ENCODE measurements at places on chromosomes 5 and 9.

DNA sequence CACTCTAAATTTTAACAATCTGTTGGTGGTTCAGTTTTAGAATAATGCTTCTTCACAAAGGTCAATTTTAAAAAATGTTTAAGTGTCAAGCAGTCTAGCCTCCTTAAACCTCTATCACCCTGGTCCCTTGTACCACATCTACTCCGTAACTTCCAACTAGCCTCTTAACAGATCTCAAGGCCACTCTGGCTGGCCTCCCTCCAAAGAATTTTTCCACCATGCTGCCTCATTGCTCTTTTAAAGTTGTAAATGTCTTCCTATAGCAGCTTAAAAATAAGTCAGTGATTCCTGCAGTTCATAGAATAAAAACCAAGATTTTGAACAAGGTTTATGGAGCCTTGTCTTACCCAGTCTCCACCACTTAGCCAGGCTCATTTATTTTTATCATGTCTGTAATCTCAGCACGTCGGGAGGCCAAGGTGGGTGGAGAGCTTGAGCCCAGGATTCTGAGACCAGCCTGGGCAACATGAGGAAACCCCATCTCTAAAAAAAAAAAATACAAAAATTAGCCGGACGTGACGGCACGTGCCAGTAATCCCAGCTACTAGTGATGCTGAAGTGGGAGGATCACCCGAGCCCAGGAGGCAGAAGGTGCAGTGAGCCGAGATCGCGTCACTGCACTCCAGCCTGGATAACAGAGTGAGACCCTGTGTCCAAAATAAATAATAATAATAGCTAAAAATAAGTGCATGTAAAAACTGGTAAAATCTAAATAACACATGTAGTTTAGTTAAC lies 924.9 kb upstream of the DMAC1 start:
- no peak for DNase-seq

GRCh38 chr5:151672516-151672915 lies 14.2 kb downstream of the SPARC start:
- no peak for DNase-seq

DNA sequence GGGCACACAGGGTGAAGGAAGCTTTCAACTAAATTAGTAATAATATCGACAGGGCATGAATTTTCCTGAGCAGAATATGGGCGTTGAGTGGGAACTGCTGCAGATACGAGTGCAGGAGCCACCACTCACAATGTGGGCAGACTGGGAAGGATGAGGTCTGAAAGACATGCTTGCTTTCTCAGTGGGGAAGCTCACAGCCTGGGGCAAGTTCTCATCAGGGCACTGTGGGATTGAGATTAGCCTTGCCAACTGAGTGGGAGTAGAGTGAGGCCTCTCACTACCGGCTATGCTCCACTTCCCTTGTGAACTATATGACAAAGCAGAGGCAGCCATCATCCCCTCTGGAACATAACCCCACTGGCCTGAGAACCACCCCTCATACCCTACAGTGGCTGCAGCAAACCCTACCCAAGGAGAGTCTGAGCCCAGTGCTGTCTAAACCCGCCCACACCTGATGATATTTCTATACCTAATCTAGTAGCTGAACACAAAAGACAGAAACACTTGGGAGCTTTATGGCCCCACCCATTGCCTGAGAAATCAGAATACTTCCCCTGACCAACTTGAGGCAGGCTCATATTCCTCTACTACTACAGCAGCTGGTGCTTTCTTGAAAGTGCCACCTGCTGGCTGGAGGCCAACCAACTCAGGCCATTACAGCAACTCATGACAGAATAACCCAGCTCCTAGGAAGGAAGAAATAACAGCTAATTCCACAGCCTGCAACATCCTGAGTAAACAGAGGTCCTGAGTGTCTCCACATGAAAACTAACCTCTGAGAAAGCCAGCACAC lies 173.7 kb upstream of the SPEF2 start:
- DNase-seq, result no peak

DNA sequence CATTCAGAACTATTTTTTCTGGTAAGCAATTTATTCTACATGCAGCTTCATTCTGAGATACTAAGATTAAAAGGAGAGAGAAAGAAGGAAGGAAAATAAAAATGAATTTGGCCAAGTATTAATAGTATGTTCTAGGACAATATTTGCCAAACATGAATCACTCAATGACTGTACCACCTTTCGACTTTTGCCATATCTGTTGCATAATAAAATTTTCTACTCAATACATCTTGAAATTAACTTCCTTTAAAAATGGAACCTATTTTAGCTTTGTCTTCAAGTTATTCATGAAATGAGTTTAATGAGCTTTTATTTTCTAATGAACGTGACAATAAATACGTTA lies 111.8 kb downstream of the MARCHF3 start:
- DNase-seq, result no peak

DNA sequence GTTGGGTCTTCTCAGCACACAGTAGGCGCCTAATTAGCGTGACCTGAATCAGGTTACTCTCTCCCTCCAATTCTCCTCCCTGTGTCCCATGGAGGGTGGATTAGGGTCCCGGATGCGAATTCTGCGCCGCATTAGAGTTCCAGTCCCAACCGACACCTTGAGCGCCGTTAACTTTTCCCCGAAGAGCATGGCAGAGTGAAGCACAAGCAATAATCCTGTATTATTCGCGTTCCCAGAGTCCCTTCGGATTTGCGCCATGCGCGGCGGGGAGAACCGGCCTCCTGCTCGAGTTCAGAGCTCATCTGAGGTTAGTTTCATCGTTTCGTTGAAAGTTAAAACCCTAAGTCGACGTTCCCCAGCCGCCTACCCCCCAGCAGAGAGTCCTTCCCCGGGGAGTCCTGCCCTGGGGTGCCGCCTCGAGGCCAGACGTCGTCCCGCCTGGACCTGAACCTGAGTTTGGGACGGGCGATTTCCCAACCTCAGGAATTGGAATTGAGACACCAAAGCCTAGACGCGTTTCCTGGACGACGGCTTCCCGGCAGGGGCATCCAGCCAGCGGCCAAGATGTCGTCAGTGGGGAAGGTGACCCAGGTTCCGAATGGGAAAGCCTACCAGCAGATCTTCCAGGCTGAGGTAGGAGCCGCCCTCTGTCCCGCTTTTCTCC lies at the start of gene CCDC180:
Gene CCDC180, plus strand, starts transcription at position 160 of the 664 bp plus-strand sequence. Its CDS starts 405 bp downstream, at position 565.
- no peak for DNase-seq

DNA sequence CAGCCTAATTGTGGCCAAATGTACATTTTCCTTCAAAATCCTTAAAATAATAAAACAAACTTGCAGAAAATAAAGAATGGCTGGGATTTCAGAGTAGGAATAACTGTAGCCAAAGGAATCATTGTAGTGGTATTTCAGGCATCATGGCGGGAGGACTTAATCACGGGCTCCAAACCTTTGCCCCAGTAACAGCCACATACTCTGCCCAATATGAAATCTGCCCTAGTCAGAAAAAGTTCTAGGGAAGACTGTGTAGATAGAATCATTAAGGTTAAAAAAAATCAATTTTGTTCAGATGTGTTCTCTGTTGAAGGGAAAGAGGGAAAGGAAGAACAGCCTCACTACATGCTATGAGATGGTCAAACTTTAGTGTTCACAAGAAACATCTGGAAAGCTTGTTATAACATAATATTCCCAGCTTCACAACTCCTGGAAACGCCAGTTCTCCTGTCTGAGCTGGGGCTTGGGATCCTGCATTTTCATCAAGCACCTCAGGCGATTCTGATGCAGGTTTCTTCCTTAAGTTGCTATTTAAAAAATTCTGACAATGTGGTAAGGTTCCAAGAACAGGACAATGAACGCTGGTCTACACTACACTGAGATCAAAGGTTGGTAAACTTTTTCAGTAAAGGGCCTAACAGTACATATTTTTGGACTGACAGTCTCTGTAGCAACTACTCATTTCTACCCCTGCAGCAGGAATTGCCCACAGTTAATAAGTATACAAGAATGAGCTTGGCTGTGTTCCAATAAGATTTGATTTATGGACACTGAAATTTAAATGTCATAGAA lies 87.9 kb downstream of the CEMIP2 start:
- DNase-seq, result no peak

DNA sequence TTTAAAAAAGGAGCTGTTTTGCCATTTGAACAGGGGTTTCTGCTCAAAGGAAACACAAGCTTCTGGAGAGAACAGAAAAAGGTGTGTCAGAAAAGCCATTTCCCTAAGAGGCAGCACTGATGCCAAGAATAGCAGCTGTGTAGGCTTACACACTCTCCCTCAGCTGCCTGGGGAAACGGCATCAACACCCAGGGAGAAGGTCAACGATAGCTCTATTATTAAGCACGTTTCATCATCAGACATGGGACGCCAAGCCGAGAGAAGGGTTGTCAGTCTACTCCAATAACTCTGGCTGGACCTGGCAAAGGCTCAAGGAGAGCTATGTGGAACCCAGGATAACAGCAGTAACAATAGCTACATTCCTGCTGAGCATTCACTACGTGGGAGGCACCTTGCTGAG lies 314.2 kb downstream of the CDK5RAP2 start:
- no peak for DNase-seq

GRCh38 chr9:77968506-77968905 lies 63.1 kb downstream of the GNAQ start:
- no peak for DNase-seq

DNA sequence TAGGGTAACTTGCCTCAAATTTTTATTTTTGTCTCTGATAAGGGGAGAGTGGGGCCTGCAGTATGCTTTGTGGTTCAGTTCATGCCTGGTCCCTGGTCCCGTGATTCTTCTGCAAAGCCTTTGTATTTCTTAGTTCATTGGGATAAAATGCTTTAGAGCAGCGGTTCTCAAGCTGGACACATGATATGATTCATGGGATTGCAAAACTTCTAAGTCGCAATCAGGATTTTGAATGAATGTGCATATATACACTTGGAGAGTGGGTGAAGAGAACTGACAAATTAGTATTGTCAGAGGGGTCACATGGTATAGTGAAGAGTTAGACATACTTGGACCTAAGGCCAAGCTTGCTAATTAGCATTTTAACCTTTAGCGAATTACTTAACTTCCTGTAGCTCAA lies 265.4 kb upstream of the KLF9 start:
- no peak for DNase-seq

GRCh38 chr5:77744116-77744515 lies 32.0 kb downstream of the TBCA start:
- no peak for DNase-seq

- no peak for DNase-seq
These were observed 642.3 kb downstream of the ACTL7B start for GRCh38 chr9:108213511-108213910.

- no peak for DNase-seq
These were observed 129.9 kb downstream of the BOD1 start for GRCh38 chr5:173486355-173487225.

- DNase-seq, result no peak
These were observed 607 bp upstream of the HNRNPAB start for GRCh38 chr5:178203670-178204181.

GRCh38 chr5:171418982-171419687 lies at the start of gene FGF18:
Gene FGF18, plus strand, starts transcription at chr5:171419647. Its CDS starts 553 bp downstream, at chr5:171420200.
- DNase-seq, result peak; percentile 11

DNA sequence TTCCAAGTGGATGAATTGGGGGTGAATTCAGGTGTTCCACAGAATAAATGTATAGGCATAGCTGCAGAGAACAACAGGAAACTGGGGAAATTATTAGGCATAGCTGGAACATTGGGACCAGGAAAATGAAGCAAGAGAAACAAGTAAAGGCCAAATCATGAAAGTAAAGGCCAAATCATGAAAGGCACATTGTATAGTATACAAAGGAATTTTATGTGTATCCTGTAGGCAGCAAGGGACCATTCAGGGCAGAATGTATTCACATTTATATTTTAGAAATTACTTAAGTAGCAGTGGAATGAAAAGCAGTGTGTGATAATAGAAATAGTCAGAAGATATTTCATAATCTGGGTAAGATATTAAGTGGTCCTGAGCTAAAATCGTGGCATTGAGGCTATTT lies 127.3 kb upstream of the GRHPR start:
- DNase-seq, result no peak

GRCh38 chr5:6572825-6573380 lies 59.9 kb downstream of the NSUN2 start:
- no peak for DNase-seq

DNA sequence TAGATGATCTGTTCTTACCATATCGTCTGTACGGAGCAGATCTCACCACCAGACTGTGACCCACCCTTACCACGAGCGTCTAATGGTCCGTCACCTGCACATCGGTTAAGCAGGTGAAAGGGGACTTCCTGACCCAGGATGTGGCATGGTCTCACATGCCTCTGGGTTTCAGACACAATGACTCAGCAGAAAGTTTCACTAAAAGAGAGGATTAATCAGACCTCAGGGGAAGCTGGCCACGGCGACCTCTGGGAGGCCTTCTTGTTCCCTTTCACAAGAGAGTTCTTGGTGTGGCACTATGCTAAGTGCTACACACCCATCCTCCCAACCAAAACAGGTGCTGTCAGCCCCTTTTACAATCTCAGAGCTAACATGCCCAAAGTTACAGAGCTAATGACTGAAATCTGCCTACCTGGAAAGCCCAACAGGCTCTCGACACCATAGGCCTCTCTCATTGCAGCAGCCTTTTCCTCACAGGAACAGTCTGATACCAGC lies 41.6 kb downstream of the ADAMTS12 start:
- peak; percentile 9 for DNase-seq

DNA sequence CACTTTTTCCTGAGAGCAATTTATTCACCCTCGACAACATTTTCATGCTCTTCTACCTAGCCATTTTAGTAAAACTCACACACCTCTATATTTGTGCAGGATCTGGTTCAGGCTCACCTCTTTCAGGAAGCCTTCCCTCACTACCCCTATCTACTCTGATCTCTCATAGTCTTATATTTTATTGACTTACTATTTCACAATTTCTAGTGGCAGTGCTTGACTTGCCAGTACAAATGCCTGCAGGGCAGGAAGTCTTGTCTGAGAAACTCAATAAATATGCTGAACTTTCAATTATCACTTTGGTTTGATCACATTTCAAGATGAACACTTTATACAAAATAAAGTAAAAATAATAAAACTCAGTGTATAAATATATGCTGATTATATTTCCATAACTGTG lies 226.8 kb downstream of the CETN3 start:
- no peak for DNase-seq

DNA sequence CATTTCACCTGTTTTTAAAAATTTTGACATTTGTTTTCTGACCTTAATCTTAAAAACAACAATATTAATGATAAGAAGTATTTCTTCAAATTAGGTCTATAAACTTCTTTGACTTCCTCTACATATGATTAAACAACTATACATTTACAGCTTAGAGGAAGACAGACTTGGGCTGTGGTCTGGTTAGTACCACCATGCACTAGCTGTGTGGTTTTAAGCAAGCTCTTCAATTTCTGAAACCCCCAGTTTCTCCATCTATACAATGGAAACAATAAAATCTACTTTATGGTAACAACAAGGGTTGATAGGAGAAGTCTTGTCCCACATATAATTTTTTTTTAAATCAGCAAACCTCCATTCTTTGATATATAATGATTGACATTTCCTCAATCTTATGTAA lies 15.7 kb downstream of the ANKDD1B start:
- no peak for DNase-seq
